ENCODE measurements at places on chromosomes 12 and 14. TPM values are rescaled to one million over a fixed set of nuclear protein-coding genes. Genes with fewer than 3 reads are reported as not detected.

The PPP1R36 gene
- total RNA-seq: 0.24 TPM

- no peak for DNase-seq
These were observed 14.9 kb downstream of the ASPG start for GRCh38 chr14:104100171-104101085.

DNA sequence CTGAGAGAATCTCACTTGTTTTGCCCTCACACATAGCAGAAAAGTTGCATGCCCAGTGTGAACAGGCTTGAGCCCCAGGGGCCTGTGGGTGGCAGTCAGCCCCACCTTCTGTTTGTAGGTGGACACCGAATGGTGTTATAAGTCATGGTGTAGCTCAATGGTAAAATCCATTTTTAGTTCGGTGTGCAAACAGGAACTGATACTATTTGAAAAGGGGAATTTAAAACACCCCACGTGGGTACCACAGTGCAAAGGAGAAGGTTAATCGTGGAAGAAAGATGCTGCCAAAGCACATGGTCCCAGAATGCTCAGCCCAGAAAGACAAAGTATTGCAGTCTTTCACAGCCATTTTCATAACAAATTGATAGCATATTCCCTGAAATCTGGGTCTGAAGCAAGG is 71.8 kb upstream of the GZMB start:
- DNase-seq: no peak

- no peak for DNase-seq
These were observed 83.5 kb upstream of the COCH start for GRCh38 chr14:30790827-30791226.

- no peak for DNase-seq
These were observed 465.4 kb upstream of the MDGA2 start for GRCh38 chr14:48140804-48141203.

DNA sequence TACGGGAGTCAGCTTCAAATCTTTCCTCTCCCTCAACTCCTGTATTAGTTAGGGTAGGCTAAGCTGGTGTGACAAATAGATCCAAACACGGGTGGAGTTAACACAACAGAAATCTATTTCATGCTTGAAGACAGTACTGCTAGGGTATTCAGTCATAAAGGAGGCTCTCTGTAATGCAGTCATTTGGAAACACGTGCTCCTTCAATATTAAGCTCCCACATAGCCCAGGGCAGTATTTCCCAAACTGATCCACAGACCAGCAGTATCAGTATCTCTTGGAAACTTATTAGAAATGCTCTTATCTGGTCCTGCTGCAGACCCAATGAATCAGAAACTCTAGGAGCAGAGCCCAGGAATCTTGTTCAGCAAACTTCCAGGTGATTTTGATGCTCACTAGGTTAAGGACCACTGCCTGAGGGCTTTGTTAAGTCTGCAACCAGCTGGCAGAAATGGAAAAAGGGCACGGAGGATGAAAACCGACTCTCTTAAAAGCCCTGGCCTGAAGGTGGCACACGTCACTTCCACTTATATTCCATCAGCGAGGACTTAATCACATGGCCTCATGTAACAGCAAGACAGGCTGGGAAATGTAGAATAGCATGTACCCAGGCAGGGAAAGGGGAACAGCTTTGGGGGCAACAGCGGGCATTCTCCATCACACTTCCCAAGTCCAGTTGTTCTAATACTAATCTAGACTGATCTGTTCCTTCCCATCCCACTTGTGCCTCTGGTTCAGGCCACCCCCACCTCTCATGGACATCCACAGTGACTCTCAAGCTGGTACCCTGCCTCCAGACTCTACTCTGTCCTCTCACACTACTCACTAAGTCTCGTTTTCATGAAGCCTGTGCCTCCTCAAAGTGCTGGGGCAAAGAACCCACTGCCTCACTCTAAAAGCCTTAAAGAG is 38.2 kb upstream of the RIC8B start:
- DNase-seq: no peak

DNA sequence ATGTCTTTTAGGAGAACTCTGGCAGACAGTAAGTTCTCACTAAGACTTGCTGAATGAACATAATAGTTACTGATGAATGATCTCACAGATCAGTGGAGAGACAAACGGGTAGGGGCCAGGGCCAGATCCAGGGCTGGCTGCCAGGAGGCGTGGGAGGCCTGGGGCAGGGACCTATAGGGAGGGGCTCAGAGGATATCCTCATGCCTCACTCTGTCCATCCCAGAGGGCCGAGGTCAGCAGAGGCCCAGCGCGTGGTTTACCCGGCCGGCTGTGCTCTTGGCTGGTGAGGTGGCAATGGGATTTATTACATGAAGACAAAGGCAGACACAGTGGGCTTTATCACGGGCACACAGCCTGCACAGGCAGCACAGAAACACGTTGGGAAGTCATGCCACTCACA is 85.4 kb downstream of the CHGA start:
- DNase-seq: no peak
